ENCODE measurements at places on chromosomes 2 and 18. TPM values are rescaled to one million over a fixed set of nuclear protein-coding genes. Genes with fewer than 3 reads are reported as not detected.

CD28 gene
- total RNA-seq = 0.52 TPM

L3MBTL4 gene
- not detected for total RNA-seq

C1QL2 gene
- not detected for total RNA-seq

CHCHD5 gene
- 22.4 TPM for total RNA-seq

ADGRF3 gene
- not detected for total RNA-seq

GPBAR1 gene
- 0.06 TPM for total RNA-seq

PIEZO2 gene
- total RNA-seq = 3.3 TPM

KCNG3 gene
- total RNA-seq = not detected

POMC gene
- not detected for total RNA-seq

SP140 gene
- 0.34 TPM for total RNA-seq

SERPINB13 gene
- not detected for total RNA-seq

LRRC30 gene
- total RNA-seq = not detected

UGT1A8 gene
- not detected for total RNA-seq

RAB6C gene
- total RNA-seq = not detected

CCDC121 gene
- 2.2 TPM for total RNA-seq

FSHR gene
- not detected for total RNA-seq

HAT1 gene
- 87.5 TPM for total RNA-seq

ARHGAP25 gene
- total RNA-seq = 0.13 TPM

RAB10 gene
- 143 TPM for total RNA-seq

CLEC4F gene
- total RNA-seq = not detected

DYNAP gene
- total RNA-seq = not detected

RRM2 gene
- 162 TPM for total RNA-seq

HOXD11 gene
- not detected for total RNA-seq

SLC38A11 gene
- not detected for total RNA-seq

SLC23A3 gene
- total RNA-seq = 0.06 TPM

KIF5C gene
- total RNA-seq = 0.32 TPM

PAX3 gene
- total RNA-seq = 1.6 TPM

RESP18 gene
- total RNA-seq = not detected

NETO1 gene
- not detected for total RNA-seq

INO80C gene
- total RNA-seq = 3.7 TPM

DNPEP gene
- 55.0 TPM for total RNA-seq

TUBA4B gene
- total RNA-seq = not detected

TP53I3 gene
- total RNA-seq = 119 TPM

ADCY3 gene
- total RNA-seq = 24.7 TPM

ARHGAP15 gene
- 0.11 TPM for total RNA-seq
